NCI-H2081 (cell line): ENCODE measurements at places on chromosomes 11 and 22.

DNA sequence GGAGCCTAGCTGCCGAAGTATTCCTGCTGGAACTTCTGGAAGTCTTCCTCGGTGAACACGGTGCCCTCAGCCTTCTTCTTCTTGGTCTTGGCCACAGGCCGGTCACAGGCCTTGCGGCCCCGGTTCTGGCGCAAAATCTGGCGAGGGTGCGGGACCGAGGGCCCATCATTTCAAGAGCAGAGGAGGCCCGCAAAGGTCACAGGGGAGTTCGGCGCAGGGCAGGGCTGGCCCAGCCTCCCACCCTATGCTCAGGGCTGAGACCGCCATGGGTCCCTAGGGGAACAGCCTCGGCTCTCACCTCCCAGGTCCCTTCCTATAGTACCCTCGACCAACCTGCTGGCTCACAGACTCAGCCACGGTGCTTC is 3.1 kb downstream of the RPS19BP1 start:
- DNase-seq, result no peak

DNA sequence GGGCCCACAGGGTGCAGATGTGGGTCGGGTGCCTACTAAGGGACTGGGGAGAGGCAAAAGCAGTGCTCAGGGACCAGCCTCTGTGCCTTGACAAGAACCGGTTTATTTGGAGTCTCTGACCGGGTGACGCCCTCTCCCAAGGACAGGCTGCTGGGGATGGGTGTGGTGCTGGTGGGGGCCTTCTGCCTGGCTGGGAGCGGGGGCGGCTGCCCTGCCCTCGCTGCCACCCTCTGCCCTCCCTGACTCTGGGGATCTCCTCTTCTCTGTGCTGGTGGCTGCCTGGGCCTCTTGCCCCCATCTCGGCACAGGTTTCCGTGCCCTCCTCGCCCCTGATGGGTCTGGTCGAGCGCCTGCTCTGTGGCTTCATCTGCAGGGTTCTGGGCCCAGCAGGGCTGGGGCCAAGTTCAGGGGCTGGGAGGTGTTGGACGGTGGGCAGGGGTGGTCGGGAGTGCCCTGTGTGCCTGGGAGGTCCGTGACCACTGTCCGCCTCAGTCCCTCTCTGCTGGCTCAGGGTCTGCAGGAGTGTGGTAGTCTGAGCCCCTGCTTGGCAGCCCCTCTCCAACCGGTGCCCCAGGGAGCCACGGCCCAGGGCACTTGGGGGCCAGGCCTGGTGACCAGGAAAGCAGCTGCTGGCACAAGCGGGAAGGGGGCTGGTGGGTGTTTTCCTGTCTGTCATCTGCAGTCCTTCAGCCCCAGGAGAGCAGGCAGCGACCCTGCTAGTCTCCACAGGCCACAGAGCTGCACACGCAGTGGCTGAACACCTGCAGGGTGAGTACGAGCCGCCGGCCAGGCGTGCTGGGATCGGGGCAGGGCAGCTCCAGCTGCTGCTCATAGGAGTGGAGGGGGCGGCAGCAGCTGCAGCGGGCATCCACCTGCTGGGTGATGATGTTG is 23.5 kb downstream of the MUC6 start:
- peak; percentile 19 for DNase-seq

DNA sequence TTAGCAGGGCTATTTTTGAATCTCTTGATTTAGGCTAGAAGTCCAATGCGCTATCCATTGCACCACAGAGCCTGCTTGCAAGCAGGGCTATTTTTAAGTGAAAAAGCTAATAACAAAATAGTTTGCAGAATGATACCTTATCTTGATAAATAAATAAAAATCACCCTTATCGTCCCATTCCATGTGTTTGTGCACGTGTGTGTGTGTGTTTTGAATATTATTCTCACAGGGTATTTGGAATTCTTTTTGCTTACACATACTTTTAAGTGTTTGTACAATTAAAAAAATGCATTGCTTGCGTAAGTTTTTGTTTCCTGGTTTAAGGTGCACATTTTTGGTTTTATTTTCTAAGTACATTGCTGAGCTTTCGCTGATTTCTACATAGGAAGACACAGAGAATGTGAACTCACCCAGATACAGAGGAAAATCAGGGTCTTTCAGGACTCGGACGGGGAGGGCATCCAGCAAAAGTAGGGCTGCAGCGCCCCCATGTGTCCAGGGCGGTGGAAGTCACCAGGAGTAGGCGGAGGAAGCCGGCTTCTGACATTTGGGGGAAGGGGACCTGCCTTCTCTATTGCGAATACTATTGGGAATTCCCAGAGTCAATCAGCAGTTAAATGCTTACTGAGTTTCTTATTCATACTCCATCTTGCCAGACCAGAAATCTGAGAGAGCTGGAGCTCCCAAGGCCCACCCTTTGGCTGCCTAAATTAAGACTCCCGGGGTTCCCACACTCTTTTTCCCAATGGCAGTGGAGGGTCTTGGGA is 27.3 kb downstream of the SLC1A2 start:
- DNase-seq, result peak; percentile 69

DNA sequence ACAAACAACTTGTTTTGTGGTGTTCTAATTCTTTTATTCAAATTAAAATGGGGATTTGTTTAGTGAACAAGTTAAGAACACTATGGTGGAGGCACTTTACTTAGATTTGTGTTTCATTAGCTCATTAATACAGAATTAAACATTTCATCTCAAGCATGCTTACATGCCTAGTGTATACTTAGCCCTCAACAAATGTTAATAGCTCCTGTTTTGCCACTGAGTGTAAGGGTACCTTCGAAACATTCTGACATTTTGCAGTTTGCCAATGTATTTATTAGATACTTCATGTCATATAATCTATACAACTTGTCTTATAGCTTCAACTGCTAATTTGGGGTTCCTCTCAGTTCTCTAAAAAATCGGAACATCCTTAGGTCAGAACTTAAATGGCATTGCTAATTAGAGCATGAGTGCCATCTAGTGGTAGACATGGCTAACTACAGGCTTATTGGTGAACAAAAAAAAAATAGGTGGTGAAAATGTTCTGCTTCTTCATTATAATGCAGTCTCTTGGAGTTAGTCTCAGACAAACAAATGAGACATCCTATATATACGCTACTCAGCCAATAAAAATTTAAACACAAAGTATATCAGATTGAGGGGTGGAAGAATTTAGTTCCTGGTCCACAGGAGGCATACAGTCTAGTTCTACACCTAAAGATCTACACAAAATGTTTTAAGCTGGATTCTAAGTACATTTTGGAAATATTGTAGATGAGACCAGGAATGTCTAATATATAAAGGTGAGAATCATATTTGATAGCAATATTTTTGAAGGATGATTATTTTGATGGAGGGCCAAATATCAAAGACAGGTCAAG is 4.9 kb upstream of the CNTN5 start:
- peak; percentile 62 for DNase-seq

- DNase-seq, result no peak
Observed at GRCh38 chr22:45657701-45658100, 13.9 kb upstream of the ATXN10 start.

DNA sequence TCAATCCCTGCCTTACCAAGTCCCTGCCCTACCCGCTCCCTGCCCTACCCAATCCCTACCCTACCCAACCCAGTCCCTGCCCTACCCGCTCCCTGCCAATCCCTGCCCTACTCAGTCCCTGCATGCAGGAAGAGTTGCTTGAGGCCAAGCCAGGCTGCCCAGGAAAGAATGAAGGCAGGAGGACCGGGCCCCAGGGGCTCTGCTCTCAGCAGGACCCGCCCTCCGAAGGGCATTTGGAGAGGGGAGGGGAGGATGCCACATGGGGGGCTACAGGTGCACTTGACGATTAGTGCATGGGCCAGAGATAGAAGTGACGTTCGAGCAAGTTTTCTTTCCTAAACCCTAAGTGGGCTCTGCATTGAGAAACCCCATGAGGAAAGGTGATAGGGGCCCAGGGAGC is 581.2 kb downstream of the TBC1D22A start:
- DNase-seq, result no peak

GRCh38 chr11:69655479-69656428 is 14.8 kb downstream of the CCND1 start:
- DNase-seq, result no peak

DNA sequence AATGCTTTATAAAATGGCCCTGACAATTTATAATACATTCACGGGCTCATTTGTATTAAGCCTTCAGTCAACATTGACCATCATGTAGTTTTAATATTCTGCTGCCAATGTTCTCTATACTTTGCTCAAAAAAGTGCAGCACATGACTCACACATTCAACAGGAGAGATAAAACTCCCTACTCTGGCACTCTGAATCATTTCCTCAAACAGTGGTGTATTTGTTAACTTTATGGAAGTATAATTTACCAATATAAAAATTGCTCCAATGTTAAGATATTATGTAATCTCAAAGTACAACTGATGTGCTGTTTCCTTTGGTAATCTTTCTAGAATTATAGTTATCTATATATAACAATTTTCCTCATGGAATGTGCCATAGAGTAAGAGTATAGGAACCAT is 39.9 kb downstream of the MAML2 start:
- no peak for DNase-seq

DNA sequence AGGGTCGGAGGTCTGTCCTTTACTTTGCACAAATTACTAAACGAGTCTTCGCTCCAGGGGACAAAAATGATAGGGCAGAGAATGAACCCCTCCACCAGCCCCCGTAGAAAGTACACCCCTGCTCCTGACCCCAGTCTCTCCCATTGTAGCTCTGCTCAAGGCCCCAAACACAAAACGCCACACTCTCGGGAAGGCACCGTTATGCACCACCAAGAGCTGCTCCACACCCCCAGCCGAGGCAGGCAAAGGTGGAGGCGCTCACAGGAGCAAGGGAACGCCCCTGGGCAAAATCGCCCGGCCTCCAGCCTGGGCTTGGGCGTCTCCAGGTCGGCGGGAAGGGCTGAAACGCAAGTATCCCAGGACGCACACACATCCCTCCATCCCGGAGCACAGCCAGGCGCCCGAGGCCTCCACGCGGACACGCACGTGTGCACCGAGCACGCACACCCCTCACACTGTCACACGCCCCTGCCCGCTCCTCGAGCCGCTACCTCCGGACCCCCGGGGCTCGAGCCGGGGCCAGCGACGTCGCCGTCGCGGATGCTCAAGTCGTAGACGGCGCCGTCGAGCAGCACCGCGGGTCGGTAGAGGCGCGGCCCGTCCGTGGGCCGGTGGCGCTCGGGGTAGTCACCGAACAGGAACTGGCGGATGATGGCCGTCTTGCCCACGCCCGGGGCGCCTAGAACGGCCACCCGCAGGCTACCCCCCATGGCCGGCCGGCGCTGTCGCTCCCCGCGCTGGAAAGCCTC is 786 bp downstream of the RASL10A start:
- no peak for DNase-seq

DNA sequence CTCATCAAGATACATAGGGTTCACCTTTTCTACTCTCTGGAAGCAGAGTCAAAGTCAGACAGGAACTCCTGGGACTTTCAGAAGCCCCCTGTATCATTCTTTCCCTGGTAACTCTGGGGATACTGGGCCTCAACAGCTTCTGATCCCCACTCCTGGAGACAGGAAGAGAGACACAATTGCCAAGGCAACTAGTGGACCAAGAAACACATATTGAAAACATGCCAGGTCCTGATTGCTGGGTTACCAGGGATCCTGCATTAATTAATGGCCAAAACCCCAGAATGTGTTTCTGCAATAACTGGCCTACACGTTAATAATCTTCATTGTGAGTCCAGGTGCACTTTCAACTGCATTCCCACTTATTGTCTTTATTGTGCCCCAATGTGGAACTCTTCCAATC is 260.8 kb upstream of the POU2AF2 start:
- no peak for DNase-seq

GRCh38 chr22:40008726-40009291 is 14.1 kb downstream of the FAM83F start:
- no peak for DNase-seq

- no peak for DNase-seq
Observed at GRCh38 chr11:95229199-95229992, 1.6 kb downstream of the SESN3 start.

DNA sequence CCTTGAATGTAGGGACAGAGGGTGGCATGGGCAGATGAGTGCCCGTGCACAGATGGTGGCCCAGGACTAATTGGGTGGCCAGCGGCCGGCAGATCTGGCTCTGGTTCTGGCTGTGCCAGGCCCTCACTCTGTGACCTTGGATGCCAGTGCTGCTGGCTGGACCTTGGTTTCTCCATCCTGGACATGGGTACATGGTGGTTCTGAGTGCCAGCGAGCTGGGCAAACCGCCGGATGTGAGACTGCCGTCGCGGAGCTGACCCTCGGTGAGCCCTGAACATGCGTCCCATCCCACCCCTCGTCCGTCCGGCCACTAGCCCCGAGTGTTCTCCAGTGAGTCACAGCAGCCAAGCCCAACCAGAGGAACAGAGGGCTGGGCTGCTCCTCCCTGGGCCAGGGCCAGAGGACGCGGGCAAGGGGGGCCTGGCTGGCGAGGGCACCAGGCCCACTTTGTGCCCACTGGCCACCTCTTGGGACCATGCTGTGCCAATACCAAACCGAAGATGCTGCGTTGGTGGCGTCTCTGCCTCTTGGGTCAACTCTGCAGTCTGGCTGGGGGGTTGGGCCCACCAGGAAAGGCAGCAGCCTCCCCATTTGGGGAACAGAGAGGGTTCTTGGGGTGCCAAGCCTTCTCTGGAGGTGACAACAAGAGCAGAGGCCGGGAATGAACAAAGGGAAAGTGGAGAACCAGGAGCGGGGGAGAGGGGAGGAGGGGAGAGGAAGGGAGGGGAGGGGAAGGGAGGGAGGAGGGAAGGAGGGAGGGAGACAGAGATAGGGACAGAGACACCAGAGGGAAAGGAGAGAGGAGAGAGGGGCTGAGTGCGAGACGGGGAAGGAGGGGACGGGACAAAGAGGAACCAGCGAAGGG is 10.7 kb downstream of the LSP1 start:
- DNase-seq, result no peak

GRCh38 chr22:19052941-19053541 is 69.2 kb downstream of the DGCR2 start:
- DNase-seq, result no peak

GRCh38 chr11:55658031-55658573 is 3.9 kb upstream of the OR4C6 start:
- DNase-seq, result no peak

GRCh38 chr22:22896601-22897000 is 9.0 kb downstream of the IGLL5 start:
- no peak for DNase-seq

DNA sequence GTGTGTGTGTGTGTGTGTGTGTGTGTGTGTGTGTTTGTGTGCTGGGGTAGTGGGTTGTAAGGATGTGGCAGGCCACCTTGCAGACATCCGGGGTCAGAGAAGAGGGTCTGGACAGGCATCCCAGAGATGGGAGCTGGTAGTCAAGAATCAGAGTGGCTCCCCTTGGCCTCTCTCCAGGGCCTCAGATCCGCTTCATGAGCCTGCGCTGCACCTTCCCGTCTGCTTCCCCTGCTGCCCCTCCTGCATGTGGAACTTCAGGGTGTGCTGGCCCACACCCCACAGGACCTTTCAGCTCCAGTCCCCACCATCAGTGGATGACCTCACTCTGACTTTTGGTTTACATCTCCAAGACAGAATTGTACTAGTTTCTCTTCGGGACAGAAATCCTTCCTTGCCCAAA is 31.2 kb downstream of the TREH start:
- no peak for DNase-seq

GRCh38 chr11:87463486-87464102 is 425.9 kb downstream of the TMEM135 start:
- peak; percentile 48 for DNase-seq
